ENCODE measurements at places on chromosomes 3 and 15.

GRCh38 chr3:18808429-18808828, 339.9 kb upstream of the KCNH8 start:
- no peak for DNase-seq

- no peak for DNase-seq
Observed at GRCh38 chr3:118980832-118981231, 53.8 kb downstream of the IGSF11 start.

DNA sequence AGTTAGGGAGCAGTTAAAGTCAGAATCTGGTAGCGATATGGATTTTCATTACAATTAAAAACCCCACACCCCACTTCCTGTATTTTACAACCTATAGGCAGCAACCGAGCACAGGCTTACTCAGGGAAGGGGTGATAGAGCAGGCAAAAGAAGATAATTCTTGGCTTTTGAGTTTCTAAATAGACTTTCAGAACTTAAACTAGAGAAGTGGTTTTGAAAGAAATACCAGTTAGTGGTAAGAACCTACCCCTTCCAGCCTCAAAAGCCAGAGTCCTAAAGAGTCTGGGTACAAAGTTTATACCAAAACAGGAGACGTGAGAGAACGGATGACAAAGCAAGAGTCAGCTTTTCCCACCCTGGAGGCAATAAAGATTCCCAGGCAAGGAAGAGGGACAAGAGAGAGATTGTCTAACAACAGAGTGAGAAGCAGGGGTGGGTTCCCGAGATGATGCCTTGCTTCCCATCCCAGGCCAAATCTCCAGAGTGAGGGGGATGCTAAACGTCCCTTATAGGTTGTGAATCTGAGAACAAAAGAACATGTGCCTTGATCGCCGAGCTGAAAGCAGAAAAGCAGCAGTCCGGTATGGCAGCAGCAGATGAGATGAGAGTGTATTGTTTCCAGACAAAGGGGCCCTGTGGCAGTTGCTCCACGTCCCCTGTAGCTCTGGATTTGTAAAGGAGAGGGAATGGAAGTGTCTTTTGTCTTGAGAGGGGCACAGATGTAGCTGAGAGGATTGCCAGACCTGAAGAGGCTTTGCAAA, 36.8 kb downstream of the KLHL6 start:
- no peak for DNase-seq

- no peak for DNase-seq
Observed at GRCh38 chr3:42755681-42756578, 17.1 kb downstream of the CCDC13 start.

DNA sequence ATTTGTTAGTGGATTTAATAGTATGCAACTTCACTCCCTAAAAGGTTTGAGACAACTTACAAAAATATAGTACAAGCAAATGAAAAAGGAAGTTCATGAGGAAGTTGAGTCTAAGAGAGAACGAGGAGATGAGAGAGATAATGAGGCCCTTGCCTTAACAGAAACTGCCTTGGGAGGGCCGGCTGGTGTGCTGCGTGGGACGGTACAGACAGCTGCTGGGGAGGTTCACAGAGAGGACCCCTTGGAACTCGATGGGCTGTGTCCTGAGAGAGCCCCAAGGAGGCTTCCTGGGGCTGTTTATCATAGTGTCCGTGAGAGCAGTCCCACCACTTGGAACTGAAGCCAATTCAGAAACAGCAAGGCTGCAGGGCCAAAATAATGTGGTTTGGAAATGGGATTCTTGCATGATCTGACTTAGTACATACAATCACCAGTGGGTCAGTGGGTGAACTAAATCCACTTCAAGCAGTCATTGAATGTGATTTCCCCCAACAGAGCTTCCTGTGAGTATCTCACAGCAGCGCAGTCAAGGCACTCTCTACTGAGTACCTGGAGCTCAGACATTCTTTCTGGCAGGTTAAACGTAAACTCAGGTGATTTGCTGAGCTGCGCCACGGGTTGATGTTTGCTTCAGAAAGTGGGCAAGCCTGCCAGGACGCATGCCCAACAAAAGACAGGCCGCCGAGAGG, 90.8 kb downstream of the CRTC3 start:
- no peak for DNase-seq

DNA sequence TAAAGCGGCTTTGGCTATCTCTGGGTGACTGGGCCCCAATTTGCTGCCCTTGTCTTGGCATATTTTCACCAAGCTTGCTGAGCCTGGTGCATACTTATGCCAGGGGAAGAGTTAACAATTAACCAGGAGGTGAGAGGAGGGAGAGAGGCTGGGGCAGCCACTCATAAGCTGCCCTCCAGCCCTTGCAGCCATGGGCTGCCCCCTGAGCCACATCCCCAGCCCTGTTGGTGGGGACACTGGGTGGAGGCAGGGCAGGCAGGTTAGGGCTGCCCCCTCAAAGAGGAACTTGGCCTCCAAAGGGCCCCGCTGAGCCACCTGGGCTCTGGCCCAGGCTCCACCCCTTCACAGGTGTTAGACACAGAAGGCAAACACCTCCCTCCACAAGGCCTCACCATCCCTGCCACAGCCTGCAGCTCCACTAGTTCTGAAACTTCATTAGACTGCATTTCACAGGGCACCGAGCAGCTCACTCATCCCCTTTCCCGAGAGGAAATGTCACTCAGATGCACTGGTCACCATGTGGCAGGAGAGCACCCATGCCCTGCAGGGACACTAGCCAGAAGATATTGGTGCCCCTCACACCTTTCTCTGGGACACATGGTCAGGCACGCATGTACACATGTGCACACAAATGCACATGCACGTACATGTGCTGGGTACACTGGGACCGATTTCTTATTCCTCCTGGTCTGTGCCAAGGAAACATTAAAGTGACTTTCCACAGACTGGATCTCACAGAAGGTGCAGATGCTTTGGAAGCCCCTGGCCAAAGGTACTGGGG, 20.2 kb downstream of the AMOTL2 start:
- DNase-seq = no peak

GRCh38 chr15:73522011-73522410, 79.0 kb downstream of the REC114 start:
- DNase-seq = no peak

DNA sequence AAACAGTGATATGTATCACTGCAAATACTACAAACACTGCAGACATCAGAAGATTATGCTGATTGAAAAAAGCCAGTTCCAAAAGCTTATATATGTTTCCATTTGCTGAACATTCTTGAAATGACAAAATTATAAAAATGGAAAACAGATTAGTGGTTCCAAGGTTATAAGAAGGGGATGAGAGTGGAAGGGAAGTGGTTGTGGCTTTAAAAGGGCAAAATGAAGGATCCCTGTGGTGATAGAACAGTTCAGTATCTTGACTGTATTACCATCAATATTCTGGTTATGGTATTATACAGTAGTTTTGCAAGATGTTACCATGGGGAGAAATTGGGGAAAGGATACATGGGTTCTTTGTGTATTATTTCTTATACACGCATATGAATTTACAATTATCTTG, 77.8 kb downstream of the DZIP3 start:
- DNase-seq = no peak

DNA sequence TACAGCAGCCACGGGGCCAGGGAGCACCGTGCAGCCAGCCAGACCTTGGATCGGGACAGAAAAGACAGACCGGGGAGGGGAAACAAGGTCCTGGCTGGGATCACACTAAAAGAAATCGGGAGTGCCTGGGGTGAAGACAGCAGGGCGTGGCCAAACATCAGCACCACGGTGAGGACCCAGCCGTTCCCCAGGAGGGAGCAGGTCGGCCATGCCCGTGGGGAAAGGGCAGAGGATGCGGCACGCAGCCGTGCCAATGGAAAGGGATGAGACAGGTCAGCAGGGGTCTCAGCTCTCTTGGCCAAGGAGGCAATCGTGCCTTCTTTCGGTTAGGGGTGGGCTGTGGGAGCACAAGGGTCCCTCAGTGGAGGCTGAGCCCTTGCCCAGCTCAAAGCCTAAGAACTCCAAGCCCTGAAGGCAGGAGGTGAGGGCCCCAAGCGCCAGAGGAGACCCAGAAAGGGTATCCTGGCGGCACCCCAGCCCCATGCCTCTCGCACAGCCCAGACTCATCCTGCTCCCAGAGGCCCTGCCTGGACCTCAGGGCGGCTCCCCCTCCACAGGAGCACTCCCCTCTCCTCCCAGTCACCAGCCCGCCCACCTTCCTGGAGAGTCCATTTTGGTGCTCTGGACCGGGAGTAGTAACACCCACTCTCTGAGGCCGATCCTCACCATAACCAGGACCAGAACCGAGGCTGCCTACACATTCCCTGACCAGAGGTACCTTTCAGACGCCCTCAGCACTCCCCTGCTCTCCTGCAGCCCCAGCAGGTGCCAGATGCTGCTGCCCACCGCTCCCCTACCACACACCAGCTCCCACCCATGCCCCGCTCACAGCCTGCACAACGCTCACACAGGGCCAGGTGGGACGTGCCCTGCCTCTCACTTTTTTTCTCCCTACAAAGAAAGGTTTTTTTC, 23.2 kb upstream of the OCA2 start:
- DNase-seq = no peak

- DNase-seq = no peak
Observed at GRCh38 chr3:196688349-196688748, 23.7 kb downstream of the CEP19 start.

DNA sequence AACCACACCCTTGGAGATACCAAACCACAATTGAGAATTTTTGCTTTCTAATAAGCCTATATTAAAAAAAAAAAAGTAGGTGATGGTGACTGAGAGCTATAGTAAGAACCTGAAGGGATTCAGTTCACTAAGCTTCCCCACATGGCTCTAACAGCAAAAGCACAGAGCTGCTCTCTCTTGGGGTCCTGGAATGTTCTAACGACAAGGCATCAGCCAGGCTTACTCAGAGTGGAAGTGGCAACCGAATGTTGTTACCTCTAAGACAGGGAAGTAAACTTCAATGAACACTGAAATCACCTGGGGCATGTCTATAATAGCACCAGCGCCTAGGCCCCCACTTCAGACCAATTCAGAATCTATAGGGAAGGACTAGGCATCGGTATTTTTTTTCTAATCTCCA, 397.7 kb downstream of the MAGI1 start:
- no peak for DNase-seq

- DNase-seq = no peak
Observed at GRCh38 chr3:187850258-187850921, 105.1 kb upstream of the BCL6 start.

- DNase-seq = no peak
Observed at GRCh38 chr3:33848624-33849347, 50.4 kb downstream of the PDCD6IP start.

DNA sequence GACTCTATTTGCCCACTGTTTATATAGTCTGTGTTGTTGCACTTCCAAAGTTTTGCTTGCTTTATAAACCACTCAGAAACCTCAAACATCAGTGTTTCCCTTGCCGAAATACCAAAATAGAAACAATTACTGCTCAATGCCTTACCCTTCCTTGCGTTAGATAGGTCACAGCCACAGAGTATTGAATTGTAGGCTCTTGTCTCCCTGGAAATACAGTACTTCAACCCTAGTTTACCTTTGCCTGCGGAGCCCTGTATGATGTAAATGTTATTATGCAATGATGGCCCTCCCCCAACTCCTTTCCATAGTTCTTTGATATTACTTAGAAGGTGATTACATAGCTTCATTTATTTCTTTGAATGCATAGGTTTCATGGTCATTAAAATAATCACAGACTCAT, 44.2 kb downstream of the SOX2 start:
- DNase-seq = no peak

DNA sequence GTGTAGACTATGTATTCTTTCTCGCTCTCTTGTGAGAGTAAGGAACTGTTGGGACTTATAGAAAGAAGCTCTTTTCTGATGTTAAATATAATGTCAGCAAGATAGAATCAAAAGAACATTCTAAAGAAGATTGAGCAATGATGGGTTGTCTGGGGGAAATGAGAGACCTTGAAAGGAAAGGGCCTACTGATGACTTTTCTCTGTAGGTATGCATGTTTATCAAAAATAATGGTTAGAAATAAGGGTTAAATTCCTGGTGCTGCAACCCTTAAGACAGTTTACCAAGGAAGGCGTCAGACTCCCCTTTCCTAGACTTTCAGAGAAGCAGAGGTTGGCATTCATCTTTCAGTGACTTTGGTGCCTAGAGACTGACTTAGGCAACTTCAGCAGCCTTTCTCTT, 69.8 kb downstream of the GHSR start:
- DNase-seq = no peak

DNA sequence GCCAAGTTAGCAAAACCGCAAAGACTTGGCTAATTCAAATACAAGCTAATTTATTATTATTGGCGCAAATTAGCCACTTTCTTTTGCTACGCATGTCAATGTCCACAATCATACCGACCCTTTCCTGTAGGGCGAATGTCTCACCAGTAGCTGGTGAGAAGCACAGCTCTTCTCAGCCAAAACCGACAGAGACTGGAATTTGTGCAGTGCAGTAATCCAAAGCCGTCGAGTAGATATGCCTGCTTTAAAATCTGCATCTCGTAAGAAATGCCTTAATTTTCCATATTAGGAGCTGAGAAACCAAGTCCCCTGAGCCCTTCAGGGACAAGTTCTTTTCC, 614 bp upstream of the MINDY2 start:
- DNase-seq = no peak

GRCh38 chr15:98382139-98382538, 266.2 kb upstream of the IGF1R start:
- DNase-seq = no peak

DNA sequence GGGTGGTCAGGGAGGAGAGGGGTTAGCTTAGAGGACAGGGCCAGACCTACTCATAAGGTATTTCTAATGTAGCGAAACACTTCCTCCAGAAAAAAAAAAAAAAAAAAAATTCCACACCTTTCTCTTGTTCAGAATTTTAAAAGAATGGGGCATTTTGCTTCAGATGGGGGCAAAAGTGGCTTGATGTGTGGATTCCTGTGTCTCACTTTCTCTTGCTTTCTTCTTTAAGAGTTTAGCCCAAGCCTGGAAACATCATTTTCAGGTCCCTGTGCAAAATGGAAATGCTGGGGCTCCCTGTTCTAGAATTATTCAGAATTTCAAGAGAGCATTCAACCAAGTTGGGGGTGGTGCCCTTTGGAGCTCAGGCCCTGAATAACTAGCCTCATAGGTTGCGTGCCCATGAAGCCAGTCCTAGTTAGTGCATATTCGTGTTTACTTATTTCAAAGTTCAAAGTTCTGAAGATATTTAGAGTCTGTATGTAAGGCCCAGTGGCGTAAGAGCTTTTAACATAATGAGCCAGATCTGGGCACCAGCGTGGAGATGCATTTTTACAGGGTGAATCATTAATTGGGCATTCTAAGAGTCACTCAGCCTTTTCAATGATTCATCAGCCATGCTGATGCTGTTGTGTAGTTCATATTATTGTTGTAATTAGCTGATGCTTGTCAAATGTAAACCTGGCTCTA, 104.5 kb downstream of the RPLP1 start:
- no peak for DNase-seq

- no peak for DNase-seq
Observed at GRCh38 chr3:186365202-186365974, 3.4 kb upstream of the DGKG start.

- DNase-seq = no peak
Observed at GRCh38 chr3:127758013-127758412, 64.3 kb downstream of the MGLL start.
